NCI-H524 treated with DMSO at 0.1 percent for 48 hours (cell line): ENCODE measurements at places on chromosomes 12 and 14.

GRCh38 chr12:127158385-127159061 lies 1108.4 kb upstream of the TMEM132C start:
- no peak for DNase-seq

DNA sequence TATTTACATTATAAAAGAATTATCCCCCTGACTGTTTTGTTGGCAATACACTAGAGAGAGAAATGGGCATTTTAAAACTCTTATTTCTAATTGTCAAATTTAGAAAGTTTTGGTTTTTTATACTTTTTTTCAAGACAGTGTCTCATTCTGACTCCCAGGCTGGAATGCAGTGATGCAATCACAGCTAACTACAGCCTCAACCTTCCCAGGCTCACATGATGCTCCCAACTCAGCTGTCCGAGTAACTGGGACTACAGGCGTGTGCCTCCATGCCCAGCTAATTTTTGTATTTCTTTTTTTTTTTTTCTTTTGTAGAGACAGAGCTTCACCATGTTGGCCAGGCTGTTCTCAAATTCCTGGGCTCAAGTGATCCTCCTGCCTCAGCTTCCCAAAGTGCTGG lies 8.3 kb upstream of the OR11H6 start:
- DNase-seq = no peak

- no peak for DNase-seq
These were observed 3.3 kb downstream of the MTA1 start for GRCh38 chr14:105422695-105423487.

- DNase-seq = no peak
These were observed 461 bp downstream of the SLC8A3 start for GRCh38 chr14:70188322-70188658.

- DNase-seq = no peak
These were observed 9.4 kb upstream of the DHRS7 start for GRCh38 chr14:60174352-60175254.
